Activated CD4-positive, alpha-beta T cell treated with anti-CD3 and anti-CD28 coated beads for 36 hours (primary cell): ENCODE measurements at places on chromosomes 3 and 15. TPM values are rescaled to one million over a fixed set of nuclear protein-coding genes. Genes with fewer than 3 reads are reported as not detected.

ANKUB1 gene
- total RNA-seq = not detected

ASB14 gene
- not detected for total RNA-seq

KLHDC8B gene
- total RNA-seq = 1.2 TPM

PDCD6IP gene
- total RNA-seq = 141 TPM

CCRL2 gene
- 1.3 TPM for total RNA-seq

NTRK3 gene
- total RNA-seq = 0.88 TPM

UBE2E2 gene
- total RNA-seq = 13.5 TPM

SLC12A1 gene
- not detected for total RNA-seq

EIF4A2 gene
- total RNA-seq = 291 TPM

REC114 gene
- total RNA-seq = not detected

MFGE8 gene
- total RNA-seq = 17.0 TPM

RARRES1 gene
- not detected for total RNA-seq

DPPA2 gene
- total RNA-seq = not detected

LDHAL6B gene
- total RNA-seq = not detected

PLA2G4E gene
- total RNA-seq = not detected

CLPX gene
- total RNA-seq = 65.2 TPM

PATL2 gene
- total RNA-seq = 11.2 TPM

GRCh38 chr3:126531051-126531330 is 7.0 kb downstream of the CHST13 start:
- DNase-seq = no peak

GRCh38 chr15:82851981-82852511 is 42.6 kb downstream of the WHAMM start:
- DNase-seq = no peak

DNA sequence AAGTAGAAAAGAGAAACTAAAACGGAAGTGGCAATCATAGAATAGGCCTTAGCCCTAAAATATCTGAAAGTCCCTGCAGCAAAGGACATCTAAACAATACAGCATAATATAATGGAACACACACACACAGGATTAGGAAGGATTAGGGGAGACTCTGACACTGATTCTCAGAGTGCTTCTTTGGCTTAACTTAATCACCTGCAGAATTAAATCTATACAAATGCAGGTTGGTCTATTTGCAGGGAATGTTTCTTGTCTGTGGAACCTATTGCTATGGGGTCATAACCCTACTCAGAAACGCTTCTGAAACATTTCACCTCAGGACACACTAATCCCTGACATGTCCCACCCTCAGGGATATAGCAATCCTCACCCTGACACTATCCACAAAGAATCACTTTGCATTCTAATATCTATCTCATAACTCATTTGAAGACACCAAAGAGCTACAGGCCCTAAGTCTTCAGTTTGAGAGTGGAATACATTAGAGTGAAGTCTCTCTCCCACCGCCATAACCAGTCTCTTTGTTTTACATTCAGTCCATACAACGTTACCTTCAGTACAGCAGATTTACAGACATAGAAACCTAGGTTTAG is 1041.2 kb downstream of the TUSC7 start:
- no peak for DNase-seq

- peak; percentile 17 for DNase-seq
Observed at GRCh38 chr3:25665315-25666280, 891 bp upstream of the TOP2B start.

DNA sequence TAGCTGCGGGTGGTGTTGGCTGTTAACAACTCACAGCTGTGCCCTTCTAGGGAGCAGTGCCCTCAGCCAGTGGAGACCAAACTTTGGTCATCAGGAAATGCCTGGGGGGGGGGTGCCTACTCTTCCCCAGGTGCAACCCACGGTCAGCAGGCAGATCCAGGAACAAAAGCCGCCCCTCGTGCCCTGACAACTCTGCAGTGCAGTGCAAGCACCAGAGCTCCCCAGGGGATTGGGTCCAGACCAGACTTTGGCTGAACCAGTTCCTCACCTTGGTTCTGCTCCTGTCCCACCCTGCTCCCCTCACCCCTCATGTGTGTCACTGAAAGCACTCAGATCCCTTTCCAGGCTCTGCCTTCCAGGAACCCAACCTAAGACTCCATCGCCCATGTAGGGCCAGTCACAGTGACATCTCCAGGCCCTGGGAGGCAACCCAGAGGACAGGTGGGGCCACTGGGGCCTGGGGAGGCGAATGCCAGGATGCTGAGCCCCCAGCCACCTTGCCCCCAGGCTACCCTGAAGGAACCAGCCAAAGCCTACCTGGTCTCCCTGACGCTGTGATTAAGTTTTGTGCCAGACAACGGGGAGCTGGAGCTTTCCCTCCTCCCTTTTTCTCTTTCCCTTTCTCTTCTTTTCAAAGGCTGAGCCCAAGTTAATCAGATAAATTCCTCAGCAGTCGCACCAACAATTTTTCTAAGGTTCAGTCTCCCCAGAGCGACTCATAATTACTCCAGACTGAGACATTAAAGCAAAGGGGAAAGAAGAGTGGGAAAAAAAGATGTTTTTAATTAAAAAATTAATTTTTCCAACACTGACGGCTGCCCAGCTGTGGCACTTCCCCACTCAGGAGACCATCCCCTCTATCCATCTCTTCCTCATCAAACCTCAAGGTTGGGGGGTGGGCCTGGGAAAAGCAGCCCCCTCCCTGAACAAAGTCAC is 207.5 kb upstream of the LINGO1 start:
- peak; percentile 1 for DNase-seq

- DNase-seq = no peak
Observed at GRCh38 chr3:101954361-101954760, 105.0 kb downstream of the NFKBIZ start.

DNA sequence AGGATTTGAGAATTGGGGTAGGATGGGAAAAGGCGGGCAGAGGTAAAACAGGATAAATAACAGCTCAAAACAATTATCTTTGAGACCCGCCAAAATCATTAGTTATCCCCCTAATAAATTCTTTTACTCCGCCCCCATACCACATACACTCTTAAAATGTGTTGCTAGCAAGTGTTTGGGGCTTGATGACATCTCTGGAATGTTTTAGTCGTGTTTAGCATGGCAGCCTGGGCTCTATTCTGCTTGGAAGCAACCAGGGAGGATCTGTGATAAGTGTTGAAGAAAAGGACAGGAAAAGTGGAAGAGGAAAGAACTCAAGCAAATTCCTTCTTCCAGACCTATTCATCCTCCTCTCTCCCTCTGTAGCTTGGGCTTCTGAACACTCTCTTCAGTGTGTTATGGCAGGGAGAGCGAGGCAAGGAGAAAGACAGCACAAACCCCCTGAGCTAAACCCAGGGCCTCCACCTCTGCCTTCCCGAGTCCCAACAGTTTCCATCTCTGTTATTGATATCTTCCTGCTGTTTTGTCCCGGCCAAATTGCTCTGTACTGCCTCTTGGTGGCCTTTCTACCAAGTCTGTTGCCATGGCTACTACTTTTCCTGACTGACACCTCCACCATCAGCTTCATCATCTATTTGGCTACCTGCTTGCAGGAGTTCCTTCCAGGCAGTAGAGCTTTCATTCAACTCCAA is 135.8 kb downstream of the RPL22L1 start:
- no peak for DNase-seq

GRCh38 chr3:46406443-46406787 is 451 bp downstream of the CCR5AS start:
- DNase-seq = no peak

- DNase-seq = no peak
Observed at GRCh38 chr15:91308855-91309254, 208.8 kb downstream of the SV2B start.

DNA sequence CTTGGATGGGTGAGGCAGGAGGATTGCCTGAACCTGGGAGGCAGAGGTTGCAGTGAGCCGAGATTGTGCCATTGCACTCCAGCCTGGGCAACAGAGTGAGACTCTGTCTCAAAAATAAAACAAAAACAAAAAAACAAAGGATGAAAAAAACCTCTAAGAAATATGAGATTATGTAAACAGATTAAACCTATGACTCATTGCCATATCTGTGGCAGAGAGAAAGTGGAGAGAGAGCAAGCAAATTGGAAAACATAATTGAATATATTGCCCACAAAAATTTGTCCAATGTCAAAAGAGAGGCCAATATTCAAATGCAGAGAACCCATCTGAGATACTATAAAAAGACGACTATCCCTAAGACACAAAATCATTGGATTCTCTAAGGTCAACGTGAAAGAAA is 1106.0 kb downstream of the OTOL1 start:
- DNase-seq = no peak

GRCh38 chr15:81413851-81414250 is 39.8 kb upstream of the TMC3 start:
- DNase-seq = no peak

GRCh38 chr15:61030451-61030850 is 198.7 kb downstream of the RORA start:
- no peak for DNase-seq

GRCh38 chr15:28991236-28992171 is 105.7 kb downstream of the APBA2 start:
- no peak for DNase-seq

- no peak for DNase-seq
Observed at GRCh38 chr15:94230431-94230882, 904 bp upstream of the MCTP2 start.

GRCh38 chr3:67635806-67636205 is 18.6 kb downstream of the SUCLG2 start:
- DNase-seq = no peak

DNA sequence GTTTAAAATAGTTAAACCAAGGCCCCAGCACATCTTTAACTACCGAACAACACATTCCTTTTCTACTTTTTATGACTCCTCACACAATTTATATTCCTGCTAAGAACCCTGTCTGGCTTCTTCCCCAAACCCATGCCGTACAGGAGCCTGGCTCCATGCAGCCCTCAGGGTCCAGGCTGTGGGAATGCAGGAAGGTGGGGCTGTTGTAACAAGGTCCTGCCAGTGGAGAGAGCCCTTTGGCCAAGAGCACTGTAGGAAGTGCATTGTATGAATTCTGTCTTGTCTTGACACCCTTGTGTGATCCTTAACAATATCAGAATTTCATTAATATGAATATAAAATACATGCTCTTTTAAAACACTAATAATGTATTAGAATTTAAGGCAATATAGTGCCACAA is 563.8 kb downstream of the TBL1XR1 start:
- no peak for DNase-seq
